ENCODE measurements at places on chromosomes 11 and 22.

DNA sequence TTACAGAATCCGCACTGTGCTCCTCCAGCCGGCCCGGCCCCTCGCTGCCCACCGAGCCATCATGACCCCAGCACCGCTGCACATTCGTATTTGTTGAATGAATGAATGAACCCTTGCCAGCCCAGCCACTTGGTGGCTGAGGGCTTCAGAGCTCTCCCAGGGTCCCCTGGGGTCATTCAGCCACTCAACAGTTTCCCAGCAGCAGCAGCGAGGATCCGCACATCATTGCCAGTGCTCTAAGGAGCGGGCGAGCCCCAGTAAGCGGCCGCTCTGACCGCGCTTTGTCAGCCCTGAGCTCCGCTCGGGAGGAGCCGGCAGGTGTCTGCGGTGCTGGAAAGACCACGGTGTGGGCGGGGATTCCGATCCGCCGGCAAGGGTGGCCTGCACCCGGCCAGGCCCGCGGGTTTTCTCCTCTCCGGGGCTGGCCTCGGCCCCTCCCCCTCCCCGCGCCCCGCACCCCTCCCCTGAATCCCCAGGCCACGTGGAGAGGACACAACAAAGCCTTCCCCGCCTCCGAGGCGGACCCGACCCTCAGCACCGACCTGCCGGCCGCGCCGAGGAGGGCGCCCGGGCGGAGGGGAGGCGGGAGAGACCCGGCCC, 563 bp downstream of the BID start:
- DNase-seq = peak; percentile 48

DNA sequence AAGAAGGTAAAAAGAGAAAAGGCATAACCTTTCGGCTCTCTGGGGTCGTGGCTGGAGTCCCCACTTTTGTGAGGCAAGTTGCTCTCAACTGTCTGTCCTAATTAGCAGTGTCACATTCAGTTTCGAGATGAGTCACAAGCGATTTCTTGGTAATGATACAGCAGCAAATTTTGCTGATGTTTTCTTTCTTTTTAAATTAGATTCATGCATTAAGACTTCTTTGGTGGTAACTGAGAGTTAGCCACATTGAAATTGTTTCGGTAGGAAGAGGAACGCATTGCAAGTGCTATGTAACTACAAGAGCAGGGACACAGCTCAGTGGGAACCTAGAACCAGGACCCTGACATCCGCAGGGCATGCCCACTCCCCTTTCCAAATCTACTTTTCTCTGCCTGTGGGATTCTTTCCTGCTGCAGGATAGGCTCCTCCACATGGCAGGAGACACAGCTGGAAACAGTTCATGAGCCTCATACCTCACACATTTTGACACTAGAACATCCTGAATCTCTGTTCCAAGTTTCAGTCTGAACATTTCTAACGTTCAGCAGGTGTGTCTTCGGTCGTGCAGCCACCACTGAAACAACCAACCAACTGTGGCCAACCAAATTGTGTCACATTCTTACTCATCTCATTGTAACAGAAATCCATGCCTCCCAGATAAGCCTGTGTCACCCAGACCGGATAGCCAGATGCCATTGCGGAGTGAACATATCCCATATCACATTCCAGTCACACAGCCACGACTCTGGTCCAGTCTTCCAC, 987.6 kb downstream of the NTM start:
- no peak for DNase-seq

GRCh38 chr11:102239911-102240310, 77.4 kb upstream of the BIRC3 start:
- no peak for DNase-seq

GRCh38 chr11:7595016-7595866, 78.1 kb downstream of the CYB5R2 start:
- DNase-seq = no peak

- no peak for DNase-seq
Measured at GRCh38 chr22:35882211-35883030, 146.2 kb downstream of the RBFOX2 start.

DNA sequence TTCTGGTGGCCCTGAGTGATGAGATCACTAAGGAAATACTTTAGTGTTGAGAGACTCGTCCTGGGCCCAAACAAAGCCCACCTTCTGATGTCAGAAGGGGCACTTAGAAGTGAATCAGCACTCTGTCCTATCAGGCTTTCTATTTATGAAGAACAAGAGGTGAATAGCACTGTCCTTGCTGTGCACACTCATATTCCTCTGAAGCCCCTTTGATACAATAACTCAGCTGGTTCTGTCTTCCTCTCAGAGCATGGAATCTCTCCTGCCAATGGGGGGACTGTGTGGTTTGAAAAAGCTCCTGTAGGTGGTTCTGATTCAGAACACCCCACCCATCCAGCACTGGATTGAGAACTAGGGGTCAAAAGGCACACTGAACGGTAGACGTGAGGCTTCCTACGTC, 348.1 kb downstream of the ETS1 start:
- no peak for DNase-seq

- DNase-seq = no peak
Measured at GRCh38 chr22:18059473-18059872, 18.3 kb upstream of the PEX26 start.

DNA sequence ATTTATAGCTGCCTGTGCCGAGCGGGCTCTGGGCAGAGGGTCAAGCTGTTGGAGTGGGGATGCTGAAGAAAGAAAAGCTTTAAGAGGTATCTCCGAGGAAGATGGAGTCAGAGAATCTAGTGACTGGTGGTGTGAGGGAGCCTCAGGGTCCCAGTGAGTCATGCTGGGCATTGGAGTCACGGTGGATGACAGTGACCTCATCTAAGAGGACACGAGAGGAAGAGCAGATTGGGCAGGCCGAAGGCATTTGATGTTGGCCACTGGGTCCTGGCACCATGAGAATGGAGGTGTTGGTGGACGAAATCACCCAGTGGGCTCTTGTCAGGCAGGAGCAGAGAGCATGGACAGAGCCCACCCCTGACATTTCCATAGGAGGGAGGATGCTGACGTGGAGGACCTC, 68.4 kb downstream of the TBC1D22A start:
- DNase-seq = no peak

GRCh38 chr11:16527525-16528246, 171.3 kb upstream of the SOX6 start:
- no peak for DNase-seq

GRCh38 chr11:32427935-32428664, 7.2 kb downstream of the WT1 start:
- no peak for DNase-seq

DNA sequence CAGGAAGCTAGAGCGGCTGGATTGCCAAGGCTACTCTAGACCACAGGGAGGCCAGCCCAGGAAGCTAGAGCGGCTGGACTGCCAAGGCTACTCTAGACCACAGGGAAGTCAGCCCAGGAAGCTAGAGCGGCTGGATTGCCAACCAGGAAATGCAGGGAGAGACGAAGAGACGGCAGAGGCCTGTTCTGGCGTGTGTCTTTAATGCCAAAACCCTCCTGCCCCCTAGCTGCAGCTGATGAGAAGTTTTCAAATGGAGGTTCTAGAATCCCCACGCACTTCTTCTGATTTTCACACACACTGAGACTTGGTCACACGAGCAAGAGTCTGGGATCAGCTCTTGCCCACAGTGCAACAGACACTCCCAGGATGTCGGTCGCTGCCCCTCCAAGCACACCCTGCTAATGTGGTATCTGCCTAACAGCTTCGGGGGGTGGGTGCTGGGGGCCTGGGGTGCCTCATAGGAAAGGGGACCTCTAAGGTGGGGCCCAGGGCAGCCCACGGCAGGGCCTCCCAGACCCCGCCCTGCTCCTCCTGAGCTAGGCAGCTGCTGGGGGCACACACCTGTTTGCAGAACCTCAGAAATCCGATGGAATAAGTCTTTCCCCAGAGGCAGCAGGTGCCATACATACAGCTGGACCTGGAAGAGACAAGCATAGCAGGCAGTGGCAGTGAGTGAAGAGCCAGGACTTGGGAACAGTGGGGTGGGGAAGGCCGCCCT, 28.5 kb downstream of the MAFF start:
- no peak for DNase-seq

DNA sequence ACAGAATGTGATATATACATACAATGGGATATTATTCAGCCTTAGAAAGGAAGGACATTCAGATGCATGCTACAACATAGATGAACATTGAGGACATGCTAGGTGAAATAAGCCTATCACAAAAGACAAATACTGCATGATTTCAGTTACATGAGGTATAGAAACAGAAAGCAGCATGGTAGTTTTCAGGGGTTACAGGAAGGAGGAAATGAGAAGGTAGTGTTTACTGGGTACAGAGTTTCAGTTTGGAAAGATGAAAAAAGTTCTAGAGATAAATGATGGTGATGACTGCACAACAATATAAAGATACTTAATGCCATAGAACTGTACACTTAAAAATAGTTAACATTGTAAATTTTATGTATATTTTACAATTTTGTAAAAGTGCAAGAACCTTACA, 266.7 kb upstream of the C11orf87 start:
- DNase-seq = no peak

DNA sequence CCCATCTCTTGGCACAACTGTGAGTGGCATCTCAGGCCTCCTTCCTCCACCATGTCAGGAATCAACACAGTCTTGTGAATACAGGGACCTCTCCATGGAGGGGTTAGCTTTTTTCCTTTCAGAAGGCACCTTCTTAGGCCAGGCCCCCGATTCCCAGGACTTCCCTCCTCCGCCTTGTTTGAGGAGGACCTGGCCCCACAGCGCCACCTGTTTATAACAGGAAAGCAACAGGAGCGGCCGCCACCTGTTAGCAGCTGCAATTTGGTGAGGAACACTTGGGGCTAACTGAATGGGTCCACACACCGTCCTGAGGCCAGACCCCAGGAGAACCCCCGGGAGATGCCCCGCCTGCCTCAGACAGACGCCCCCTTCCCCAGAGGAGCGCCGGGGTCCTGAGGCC, 3.8 kb upstream of the PKP3 start:
- no peak for DNase-seq

DNA sequence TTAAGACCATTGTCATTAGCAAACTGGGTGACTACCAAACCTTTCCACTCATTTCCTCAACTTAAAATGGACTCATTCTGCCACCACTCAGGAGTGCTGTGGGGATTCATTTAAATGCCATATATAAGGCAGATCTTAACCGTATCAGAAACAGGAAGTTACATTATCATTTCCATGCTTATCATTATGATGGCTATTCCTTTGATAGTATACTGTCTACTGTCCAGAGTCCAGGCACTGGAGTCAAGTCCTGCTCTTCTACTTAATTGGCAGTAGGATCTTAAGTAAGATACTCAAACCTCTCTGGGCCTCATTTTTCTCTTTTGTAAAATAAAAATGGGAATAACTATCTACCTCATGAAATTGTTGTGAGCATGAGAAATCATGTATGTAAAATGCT, 8.4 kb upstream of the NAV2 start:
- no peak for DNase-seq

- no peak for DNase-seq
Measured at GRCh38 chr11:134581966-134582769, 170.1 kb upstream of the B3GAT1 start.

DNA sequence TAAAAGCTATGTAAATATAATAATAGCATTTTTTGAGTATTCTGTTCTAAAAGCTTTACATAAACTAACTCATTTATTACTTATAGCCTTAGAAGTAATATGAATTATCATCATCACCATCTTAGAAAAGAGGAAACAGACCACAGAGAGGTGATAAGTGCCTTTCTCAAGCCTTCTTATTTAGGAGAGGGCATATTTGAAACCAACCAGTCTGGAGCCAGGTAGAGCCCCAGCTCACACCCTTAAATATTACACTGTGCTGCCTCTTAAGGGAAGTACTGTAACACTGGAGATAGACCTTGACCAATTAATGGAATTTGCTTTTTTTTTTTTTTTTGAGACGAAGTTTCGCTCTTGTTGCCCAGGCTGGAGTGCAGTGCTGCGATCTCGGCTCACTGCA, 2.3 kb downstream of the BCO2 start:
- DNase-seq = no peak

- no peak for DNase-seq
Measured at GRCh38 chr11:102421261-102421660, 31.3 kb downstream of the TMEM123 start.

- peak; percentile 64 for DNase-seq
Measured at GRCh38 chr11:73295241-73295995, 12.7 kb upstream of the ARHGEF17 start.

GRCh38 chr11:122258446-122259194, 142.6 kb upstream of the BLID start:
- DNase-seq = no peak

- no peak for DNase-seq
Measured at GRCh38 chr11:65539744-65540289, 14.9 kb downstream of the SCYL1 start.

- no peak for DNase-seq
Measured at GRCh38 chr22:38290347-38290746, 17.5 kb upstream of the TMEM184B start.

- DNase-seq = no peak
Measured at GRCh38 chr22:42271191-42271813, 849 bp upstream of the TCF20 start.

GRCh38 chr11:45024846-45025588, 74.3 kb upstream of the TP53I11 start:
- no peak for DNase-seq

GRCh38 chr11:88597387-88597786, 259.9 kb upstream of the CTSC start:
- DNase-seq = no peak

DNA sequence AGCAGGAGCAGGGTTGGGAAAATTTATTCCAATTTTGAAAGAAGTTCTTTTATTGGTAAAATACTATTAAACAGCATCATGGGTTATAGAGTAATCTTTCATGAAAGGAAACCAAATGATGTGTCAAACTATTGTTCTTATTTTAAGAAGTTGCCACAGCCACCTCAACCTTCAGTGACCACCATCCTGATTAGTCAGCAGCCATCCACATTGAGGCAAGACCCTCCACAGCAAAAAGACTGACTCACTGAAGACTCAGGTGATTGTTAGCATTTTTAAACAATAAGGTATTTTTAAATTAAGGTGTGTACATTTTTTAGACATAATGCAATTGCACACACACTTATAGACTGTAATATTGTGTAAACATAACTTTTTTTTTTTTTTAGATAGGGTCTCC, 3.7 kb upstream of the HEPHL1 start:
- no peak for DNase-seq

All from activated CD8-positive, alpha-beta memory T cell treated with anti-CD3 and anti-CD28 coated beads for 1 hour (primary cell).